ENCODE measurements at places on chromosomes 12 and 14. TPM values are rescaled to one million over a fixed set of nuclear protein-coding genes. Genes with fewer than 3 reads are reported as not detected.

TMEM253 gene
- 0.29 TPM for polyA plus RNA-seq

GRCh38 chr12:116006141-116006540 lies 271.4 kb downstream of the MED13L start:
- DNase-seq, result no peak

- DNase-seq, result peak; percentile 24
These were observed 707.5 kb upstream of the TMEM132C start for GRCh38 chr12:127559349-127560040.

ISM2 gene
- 0.15 TPM for polyA plus RNA-seq

DNA sequence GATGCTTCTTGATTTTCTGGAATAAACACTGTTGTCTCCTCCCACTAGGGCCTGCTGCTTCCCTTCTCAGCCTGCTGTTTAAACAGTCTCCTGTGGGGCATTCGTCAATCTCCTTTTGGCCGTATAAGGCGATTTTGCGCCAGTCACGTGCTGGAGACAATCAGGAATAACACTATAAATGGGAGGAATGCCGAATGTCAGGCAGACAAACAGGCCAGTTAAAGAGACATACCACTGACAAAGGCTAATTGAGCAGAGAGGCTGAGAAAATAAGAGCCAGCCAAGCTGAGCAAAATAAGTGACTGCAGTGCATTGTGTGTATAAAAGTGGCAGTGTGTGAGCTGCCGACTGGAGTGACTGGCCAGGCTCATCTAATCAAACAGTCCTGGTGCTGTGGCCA lies 23.3 kb downstream of the DMAC2L start:
- DNase-seq, result peak; percentile 83

OTUB2 gene
- polyA plus RNA-seq, result 0.77 TPM

- DNase-seq, result no peak
These were observed 13.4 kb upstream of the NAV3 start for GRCh38 chr12:77817276-77817675.

DNA sequence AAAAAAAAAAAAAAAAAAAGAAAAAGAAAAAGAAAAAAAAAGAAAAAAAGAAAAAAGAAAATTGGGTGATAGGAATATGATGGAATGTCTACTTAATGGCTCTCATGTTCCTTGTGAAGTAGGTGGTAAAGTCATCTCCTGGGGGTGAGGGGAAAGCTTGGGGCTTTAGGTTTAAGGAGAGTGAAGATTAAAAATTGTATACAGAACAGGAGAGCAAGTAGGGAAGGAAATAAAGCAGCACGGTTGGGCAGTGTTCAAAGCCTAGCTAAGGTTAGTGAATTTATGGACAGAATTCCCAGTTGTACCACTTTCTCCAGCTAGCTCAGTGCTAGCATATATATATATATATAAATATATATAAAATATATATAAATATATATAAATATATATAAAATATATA lies 40.0 kb upstream of the SLC2A13 start:
- DNase-seq, result no peak

GRCh38 chr12:105220150-105220928 lies 15.6 kb downstream of the APPL2 start:
- DNase-seq, result no peak

DNA sequence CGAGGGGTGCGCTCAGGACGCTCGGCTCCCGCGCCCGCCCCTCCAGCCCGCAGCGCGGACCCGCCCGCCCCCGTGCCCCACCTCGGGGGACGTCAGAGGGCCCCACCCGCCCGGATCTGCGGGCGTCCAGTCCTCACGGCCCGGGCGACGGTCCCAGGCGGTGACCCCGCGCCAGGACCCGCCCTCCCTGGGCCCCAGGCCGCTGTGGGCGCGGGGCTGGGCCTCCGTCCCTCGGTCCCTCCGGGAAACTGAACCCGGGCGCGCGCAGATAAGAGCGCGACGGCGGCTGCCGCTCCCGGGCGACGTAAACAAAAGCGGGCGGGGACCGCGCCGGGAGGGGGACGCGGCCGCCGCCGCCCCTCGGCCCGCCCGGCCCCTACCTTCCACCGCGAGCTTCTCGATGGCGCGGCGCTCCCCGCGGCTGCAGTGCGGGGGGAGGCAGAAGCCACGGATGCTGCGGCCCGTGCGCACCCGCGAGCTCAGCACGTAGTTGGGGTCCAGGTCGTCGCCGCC lies 1.1 kb downstream of the CKB start:
- DNase-seq, result peak; percentile 74

DNA sequence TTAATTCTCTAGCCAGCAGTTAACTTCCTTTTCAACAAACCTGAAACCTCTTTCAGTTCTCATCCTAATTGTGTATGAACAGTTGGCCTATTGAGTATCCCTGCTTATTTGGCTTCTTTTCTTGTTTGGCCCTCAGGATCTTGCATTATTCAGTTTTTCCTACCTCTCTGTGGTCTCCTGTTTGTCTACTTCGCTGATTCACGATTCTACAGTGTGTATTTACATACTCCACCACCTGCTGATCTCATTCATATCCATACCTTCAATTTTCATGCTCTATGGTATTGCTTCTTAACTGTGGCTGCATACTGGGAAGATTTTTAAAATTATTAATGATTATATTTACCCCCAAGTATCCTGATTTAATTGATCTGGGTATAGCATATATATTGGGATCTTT lies 56.4 kb downstream of the RASSF9 start:
- DNase-seq, result no peak

DNA sequence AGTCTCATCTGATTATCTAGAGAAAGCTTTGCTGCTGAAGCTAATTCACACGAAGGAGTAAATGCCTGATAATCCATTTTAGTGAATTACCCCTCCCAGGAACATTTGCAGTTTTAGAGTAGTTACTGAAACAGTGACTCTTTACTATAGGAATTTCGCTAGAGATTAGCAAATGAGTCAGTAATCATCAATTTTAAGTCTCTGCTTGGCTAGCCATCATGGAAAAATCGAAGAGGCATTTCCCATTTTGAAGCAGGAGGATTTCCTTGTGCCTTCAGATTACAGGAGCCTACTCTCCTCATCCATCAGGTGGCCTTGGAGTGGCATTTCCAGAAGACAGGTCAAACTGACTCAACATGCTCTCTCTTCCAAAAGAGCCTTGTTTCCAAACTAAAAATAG lies 154.5 kb downstream of the EGLN3 start:
- DNase-seq, result no peak

GRCh38 chr12:43937947-43938346 lies 102.1 kb downstream of the TMEM117 start:
- DNase-seq, result no peak

DNA sequence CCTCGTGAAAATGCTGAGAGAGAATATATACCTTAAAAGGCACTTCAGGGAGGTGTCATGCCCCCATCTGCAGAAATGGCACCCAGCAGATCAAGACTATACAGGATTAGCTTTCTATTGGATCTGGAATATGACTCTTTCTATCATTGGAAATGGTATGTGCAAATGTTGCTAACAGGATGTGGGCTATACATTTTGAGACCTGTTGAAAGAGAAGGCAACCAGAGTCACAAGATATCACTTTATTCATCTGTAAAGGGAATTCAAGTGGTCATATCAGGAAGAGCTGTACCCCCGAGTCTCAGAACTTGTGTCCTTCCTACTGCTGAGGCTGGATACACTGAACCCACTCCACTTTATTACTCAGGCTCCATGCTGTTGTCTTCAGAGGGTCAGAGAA lies 46.1 kb upstream of the FRMD6 start:
- DNase-seq, result no peak

FITM1 gene
- 104 TPM for polyA plus RNA-seq

DNA sequence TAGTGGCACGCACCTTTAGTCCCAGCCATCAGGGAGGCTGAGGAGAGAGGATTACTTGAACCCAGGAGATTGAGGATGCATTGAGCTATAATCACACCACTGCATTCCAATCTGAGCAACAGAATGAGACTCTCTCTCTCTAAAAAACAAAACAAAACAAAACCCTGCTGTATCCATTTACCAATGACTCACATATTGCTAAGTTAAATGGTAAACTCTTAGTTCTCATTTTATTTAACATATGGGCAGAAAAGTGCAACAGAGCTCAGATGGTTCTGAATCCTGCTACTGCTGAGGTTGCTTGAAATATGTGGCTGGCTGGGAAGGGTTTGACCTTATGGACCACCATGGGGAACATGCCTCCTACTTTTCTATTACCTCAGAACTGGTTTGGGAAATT lies 33.7 kb upstream of the CCNT1 start:
- no peak for DNase-seq

NEUROD4 gene
- polyA plus RNA-seq, result not detected

GRCh38 chr12:64139021-64139420 lies 83.1 kb downstream of the KICS2 start:
- no peak for DNase-seq

DNA sequence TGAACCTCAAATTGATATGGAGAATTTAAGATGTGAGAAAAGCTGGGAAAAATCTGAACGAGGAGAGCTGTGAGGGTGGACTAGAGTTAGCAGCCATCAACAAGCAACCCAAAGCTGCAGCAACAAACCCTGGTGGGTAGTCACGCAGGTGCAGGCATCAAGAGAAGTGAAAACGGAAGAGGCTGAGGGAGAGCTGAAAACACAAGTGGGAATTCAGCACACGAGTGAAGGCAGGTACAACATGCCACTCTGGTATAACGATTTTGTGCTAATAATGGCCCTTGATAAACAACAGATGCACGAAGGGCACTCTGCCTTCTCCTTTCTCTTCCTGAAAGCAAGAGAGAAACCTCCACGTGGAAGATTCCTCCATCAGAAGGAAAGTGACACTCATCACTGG lies 11.5 kb downstream of the TCL1B start:
- no peak for DNase-seq

All from muscle of back (tissue), 13 donors.